ENCODE measurements at places on chromosomes 2 and 18.

- peak; percentile 60 for DNase-seq
Measured at GRCh38 chr2:30368258-30368657, 78.8 kb upstream of the LCLAT1 start.

GRCh38 chr2:12046641-12047040 lies 300.2 kb downstream of the LPIN1 start:
- peak; percentile 41 for DNase-seq

DNA sequence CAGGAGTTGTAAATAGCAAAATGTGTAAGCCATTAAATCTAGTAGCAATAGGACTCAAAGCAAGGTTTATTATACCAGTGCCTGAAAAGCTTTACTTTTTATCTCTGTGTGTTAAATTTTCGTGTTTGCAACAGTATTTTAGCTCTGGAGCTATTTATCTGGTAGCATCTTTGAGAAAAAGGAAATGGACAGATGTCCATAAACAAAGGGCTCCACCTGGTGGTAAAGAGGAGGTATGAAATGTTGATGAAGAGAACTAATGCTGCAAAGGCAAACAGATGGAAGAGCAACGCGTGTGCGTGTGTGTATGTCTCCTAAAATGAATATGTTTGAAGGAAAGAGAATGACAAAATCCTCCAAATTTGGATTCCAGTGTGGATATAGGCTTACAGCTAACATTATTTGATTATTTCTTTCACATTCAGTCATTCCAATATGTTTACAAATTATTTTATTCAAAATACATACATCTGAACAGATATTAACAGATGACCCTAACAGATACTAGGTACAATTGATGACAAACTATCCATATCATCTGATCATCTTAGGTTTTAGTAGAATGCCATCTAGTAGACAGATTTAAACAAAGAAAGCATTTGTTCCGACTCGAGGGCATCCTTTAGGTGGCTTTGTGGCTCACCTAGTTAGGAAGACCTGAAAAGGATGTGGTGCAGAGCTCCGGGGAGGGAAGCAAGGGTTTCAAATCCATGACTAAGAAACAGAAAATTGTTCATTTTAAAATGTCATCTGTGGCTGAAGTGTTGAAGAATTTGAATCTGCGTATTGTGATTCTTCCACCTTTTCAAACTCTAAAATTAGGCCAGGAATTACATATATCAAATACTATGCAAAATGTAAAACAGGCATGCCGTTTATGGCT lies 383.3 kb downstream of the MTX2 start:
- DNase-seq, result no peak

DNA sequence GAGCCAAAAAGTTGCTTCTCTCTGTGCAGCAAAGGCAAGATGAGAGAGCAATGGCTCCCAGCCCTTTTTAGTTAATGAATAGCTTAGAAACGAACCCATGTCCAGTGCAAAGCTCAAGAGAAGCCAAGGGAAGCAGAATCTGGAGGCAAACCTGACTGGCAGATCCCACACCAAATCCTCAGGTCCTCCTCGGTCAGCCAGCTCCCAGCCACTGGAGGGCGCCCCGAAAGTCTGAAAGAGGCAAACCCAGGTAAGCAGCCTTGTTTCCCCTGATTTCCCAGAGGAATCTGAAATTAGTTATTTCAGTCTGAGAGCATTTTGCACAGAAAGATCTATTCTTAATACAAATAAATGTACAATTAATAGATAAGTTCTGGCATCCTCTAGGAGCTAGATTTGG lies 71.3 kb upstream of the PID1 start:
- no peak for DNase-seq

- no peak for DNase-seq
Measured at GRCh38 chr2:218925434-218925833, 34.0 kb upstream of the CDK5R2 start.

DNA sequence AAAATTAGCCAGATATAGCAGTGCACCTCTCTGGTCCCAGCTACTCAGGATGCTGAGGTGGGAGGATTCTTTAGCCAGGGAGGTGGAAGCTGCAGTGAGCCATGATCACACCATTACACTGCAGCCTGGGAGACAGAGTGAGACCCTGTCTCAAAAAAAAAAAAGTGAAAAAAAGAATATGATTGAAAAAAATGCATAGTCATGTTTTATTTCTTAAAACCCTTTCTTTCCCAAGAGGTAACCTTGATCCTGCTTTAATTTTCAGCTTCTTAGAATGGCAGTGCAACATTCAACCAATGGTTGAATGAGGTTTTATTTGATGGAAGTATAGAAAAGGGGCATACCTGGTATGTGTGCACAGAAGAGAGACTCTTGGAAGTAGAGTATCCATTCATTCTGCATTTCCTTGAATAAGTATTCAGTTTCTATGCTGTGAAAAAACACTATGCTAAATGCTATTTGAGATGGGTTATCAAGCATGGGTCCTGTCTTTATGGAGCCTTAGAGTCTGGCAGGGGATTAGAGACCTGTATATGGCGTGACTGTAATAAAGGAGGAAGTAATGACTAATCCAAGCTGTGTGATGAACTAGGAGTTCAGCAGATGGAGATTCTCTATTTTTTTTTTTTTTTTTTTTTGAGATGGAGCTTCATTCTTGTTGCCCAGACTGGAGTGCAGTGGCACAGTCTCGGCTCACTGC lies 146.3 kb downstream of the WDSUB1 start:
- DNase-seq, result peak; percentile 48

GRCh38 chr2:47508641-47509040 lies 105.7 kb downstream of the MSH2 start:
- no peak for DNase-seq

DNA sequence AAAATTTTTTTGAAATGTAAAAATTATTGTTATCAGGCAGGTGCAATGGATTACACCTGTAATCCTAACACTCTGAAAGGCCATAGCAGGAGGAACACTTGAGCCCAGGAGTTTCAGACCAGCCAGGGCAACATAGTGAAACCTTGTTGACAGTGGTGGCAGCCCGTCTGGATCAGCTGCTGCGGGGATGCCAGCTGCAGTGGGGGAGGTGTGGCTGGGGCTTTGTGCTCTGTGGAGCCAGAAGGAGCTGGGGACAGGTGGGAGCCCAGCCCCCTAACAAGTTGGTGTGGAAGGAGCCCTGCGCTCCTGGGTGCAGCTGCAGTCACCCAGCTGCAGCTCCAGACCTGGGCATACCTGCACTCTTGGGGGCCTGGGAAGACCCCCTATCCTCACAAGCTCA lies 182.4 kb upstream of the MC4R start:
- DNase-seq, result no peak

DNA sequence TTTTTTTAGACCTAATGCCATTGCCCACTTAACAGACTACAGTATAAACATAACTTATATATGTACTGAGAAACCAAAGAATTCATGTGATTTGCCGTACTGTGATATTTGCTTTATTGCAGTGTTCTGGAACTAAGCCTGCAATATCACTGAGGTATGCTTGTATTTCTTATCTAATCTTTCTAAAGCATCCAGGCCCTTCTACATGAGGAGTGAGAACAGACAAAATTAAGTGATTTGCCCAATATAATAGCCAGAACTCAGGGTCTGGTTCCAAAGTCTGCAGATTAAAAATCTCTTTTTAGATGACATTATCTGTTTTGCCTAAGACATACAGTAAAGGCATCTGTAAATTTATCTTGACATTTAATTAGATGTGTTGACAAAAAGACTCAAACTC lies 41.9 kb downstream of the BMPR2 start:
- DNase-seq, result no peak

- DNase-seq, result no peak
Measured at GRCh38 chr2:63424329-63425078, 163.8 kb downstream of the WDPCP start.

DNA sequence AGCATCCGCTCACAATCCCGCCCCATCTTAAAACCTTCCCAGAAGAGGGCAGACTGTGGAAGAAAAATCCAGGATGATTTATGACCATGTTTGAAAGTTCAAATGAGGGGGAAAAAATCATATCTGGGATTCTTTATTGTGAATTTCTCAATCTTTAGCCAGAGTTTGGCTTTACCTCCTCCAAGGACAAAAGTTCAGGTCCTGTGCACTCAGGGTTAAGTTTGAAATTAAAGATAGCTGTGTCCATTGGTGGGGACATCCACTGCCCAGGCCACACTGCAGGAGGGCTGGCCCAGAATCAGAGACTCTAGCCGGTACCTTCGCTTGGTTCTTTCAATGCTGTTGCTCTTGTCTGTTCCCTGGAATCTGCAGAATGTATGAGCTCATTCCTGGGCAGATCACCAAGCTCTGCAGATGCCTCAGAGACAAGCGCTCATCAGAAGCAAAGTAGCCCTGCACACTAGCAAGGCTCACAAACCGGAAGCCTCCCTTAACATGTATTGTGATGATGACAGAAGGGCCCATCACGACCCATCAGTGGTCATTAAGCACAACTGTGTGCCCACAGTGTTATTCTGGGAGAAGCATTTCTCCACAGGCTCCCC lies 375.3 kb upstream of the KLHL29 start:
- peak; percentile 64 for DNase-seq

DNA sequence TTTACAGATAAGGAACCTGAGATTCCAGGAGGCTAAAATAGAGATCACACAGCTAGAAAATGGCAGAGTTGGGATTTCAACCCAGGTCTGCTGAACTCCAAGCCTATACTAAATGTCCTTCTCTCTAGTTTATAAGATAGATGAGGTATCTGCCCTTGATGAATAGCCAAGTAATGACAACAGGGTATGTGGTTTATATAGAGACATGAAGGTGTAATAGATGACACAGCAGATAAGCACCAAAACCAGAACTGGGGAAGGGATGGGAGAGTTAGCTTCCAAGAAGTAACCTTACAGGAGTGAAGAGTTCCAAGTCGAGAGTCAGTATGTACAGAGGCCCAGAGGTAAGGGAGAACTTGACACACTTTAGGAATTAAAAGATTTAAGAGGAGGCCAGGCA lies 104.7 kb upstream of the UBXN4 start:
- DNase-seq, result no peak

- no peak for DNase-seq
Measured at GRCh38 chr2:226631671-226632070, 167.9 kb downstream of the IRS1 start.

- DNase-seq, result no peak
Measured at GRCh38 chr2:14081521-14081920, 551.0 kb upstream of the LRATD1 start.

- DNase-seq, result no peak
Measured at GRCh38 chr2:24220554-24221291, 45.9 kb downstream of the FAM228A start.

- no peak for DNase-seq
Measured at GRCh38 chr2:32068-32467, 14.2 kb downstream of the FAM110C start.

- peak; percentile 6 for DNase-seq
Measured at GRCh38 chr2:54722641-54723040, 821 bp upstream of the EML6 start.

- DNase-seq, result no peak
Measured at GRCh38 chr2:143607231-143608062, 478.2 kb downstream of the ARHGAP15 start.

DNA sequence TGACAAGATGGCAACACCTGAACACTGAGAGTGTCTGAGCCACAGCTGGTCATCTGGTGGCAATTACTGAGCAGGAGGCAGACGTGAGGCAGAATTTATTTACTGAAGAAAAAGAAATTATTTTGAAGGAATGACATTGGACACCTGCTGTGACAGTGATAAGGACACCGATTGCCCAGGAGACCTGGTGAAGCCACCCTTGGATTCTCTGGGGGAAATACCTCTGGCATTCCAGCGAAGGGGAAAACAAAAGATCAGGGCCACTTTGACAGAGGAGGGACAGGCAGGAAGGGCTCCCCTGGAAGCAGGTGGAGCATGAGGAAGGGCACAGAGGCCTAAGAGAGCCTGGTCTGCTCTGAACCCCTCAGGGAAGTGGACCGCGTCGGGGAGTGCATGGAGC lies 85.4 kb upstream of the ALPP start:
- DNase-seq, result no peak

- DNase-seq, result no peak
Measured at GRCh38 chr2:113930448-113930847, 40.6 kb downstream of the ACTR3 start.

- no peak for DNase-seq
Measured at GRCh38 chr2:39107156-39107555, 13.7 kb downstream of the SOS1 start.

DNA sequence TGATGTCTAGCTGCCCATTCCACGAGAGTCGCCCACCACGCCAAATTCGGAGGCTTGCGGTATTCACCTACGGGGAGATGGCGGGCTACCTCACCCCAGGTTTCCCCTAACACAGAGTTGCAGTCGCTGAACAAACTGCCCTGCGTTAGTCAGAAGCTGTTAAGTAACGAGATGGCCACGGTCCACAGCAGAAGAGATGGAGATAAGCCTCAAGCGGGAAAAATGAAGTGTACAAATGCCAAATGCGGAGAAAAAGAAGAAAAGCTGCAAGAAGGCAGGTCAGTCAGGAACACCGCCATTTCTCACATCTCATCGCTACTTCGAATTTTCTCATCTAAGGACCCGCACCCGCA lies 425 bp downstream of the ASB3 start:
- peak; percentile 7 for DNase-seq

GRCh38 chr2:119888680-119889079 lies 124.2 kb upstream of the EPB41L5 start:
- DNase-seq, result peak; percentile 82

GRCh38 chr2:129253461-129253812 lies 726.0 kb upstream of the RAB6C start:
- DNase-seq, result no peak

- peak; percentile 92 for DNase-seq
Measured at GRCh38 chr2:173159791-173160463, 84.3 kb downstream of the MAP3K20 start.

GRCh38 chr2:126776255-126776654 lies 120.3 kb downstream of the GYPC start:
- no peak for DNase-seq

DNA sequence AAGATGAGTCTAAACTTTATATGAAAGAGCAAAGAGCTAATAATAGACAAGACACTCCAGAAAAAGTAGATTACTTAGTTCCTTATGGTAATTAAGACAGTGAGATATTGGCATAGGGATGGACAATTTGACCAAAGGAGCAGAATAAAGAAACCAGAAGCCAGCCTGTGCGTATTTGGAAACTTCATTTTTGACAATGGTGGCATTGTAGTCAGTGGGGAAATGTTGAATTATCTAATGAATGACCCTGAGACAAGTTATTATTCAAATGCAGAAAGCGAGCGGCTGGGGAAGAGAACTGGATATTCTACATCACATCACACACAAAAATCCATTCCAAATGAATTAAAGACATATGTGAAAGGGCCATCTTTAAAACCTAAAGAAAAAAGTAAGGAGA lies 144.3 kb downstream of the DTNB start:
- no peak for DNase-seq

GRCh38 chr2:42868874-42869273 lies 76.5 kb upstream of the HAAO start:
- no peak for DNase-seq
